Testis (tissue), 5 donors: ENCODE measurements at places on chromosomes 13 and 19.
A peak's percentile ranks its signal among the peaks of the same experiment; 100 is the strongest.

DNA sequence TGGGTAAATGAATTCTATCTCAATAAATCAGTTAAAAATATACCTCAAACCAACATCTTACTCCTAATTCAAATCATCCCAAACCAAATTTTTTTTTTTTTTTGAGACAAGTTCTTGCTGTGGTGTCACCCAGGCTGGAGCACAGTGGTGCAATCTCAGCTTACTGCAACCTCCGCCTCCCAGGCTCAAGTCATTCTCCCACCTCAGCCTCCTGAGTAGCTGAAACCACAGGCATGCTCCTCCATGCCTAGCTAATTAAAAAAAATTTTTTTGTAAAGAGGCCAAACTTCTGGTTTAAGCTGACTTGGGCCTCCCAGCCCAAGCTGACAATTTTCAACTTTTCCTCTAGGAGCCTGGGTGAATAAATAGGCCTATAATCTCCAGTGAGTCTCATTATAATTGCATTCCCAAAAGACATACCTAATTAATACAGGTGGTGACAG lies 22.1 kb upstream of the OLFM2 start:
- DNase-seq = no peak

GRCh38 chr13:109009756-109010155 lies 380.3 kb downstream of the MYO16 start:
- no peak for DNase-seq

DNA sequence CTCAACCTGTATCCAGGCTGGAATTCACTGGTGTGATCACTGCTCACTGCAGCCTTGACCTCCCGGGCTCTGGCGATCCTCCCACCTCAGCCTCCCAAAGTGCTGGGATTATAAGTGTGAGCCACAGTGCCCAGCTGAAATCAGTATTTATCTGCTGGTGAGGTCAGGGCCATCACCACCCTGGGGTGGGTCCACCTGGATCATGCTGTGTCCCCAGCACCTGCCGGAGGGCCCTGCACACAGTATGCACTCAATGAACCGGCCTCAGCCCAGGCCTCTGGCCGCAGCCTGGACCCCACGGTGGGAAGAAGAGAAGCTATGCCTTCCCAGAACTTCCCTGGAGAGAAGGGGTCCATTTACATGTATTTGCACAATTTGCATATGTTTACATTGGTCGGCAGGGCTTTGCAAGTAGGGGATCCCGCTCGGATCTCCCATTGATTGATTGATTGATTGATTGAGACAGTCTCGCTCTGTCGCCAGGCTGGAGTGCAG lies 2.6 kb upstream of the SLC5A5 start:
- DNase-seq = no peak

- DNase-seq = no peak
Observed at GRCh38 chr19:14495672-14496028, 277 bp downstream of the GIPC1 start.

- peak; percentile 15 for DNase-seq
Observed at GRCh38 chr19:6032381-6032780, 54.4 kb upstream of the RANBP3 start.

DNA sequence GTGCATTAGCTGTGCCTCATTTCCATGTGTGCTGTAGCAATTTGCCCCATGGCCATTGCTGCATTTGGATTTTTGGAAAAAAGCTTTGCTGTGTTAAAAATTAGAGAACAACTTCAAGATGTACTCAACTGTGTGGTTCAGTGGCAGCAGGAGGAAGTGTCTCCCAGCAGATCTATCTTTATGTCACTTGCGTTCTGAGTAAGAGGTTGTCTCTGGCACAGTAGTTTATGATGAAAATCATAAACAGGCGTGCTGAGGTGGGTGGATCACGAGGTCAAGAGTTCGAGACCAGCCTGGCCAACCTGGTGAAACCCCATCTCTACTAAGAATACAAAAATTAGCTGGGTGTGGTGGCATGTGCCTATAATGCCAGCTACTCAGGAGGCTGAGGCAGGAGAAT lies 29.0 kb upstream of the RNF17 start:
- no peak for DNase-seq

- no peak for DNase-seq
Observed at GRCh38 chr19:40147693-40148347, 43.4 kb upstream of the MAP3K10 start.

- no peak for DNase-seq
Observed at GRCh38 chr19:12133069-12133468, 7.1 kb downstream of the ZNF20 start.

GRCh38 chr13:98537740-98538139 lies 39.2 kb downstream of the STK24 start:
- DNase-seq = no peak

DNA sequence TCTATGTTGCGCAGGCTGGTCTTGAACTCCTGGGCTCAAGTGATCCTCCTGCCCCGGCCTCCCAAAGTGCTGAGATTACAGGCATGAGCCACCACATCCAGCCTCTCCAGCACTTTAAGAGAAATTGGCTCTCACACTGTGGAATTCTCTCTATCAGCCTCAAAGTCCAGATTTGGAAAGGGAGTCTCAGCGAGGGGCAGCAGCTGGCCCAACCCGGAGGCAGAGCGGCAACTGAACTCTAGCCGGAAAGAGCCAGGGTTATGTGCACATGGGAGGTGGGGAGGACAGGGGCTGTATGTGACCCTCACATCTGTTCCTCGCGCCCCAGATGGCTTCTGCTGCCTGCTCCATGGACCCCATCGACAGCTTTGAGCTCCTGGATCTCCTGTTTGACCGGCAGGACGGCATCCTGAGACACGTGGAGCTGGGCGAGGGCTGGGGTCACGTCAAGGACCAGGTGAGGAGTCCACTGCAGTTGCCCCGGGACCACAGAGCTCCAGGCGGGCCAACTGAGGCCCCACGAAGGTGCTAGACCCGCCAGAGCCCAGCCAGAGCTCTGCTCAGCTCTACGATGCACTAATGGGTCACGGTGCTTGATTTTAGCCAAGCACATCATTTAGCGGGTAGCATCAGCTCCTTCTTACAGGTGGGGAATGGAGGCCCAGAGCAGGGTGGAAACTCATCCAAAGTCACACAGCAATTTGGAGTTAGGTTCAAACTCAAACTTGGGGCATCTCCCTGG lies 1.3 kb downstream of the CREB3L3 start:
- DNase-seq = no peak

- DNase-seq = no peak
Observed at GRCh38 chr19:28614634-28615545, 598.1 kb downstream of the UQCRFS1 start.
